ENCODE measurements at places on chromosomes 1 and 21. TPM values are rescaled to one million over a fixed set of nuclear protein-coding genes. Genes with fewer than 3 reads are reported as not detected.
A peak's percentile ranks its signal among the peaks of the same experiment; 100 is the strongest.

DNA sequence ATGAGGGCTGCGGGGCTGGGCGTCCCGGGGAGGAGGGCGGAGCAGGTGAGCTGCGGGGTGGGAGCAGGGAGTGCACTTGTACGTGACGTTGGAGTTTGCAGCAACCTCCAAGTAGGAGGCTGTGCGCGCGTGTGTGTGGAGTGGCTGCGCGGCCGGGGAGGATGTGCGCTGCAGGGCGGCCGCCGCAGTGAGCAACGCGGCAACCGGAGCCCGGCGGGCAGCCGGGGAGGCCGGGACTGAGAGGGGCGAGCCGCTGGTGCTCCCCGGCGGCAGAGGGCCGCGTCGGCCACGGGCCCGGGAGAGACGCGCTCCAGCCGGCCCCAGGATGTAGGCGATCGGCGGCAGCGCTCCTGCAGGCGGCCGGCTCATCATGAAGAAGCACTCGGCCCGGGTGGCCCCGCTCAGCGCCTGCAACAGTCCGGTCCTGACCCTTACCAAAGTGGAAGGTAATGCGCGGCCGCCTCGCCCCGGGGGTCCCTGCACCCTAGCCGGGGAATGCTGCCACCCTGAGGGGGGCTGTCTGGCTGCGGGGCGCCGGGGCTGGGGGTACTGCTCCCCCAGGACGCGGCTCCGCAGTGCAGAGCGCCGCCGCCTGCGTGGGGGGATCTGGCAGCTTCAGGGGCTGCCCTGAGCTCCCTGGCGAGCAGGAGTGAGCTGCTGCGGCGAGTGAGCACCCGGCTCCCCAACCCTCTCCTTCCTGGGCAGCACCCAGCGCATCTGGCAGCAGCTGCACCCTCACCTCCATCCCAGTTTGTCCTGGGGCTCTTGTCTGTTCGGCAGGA is 158.9 kb upstream of the COA6 start:
- peak; percentile 13 for DNase-seq

Gene NAXE
- 94.4 TPM for total RNA-seq

- DNase-seq, result peak; percentile 71
These were observed 2.5 kb downstream of the BACE2 start for GRCh38 chr21:41170442-41170841.

Gene UMODL1
- 0.16 TPM for total RNA-seq

DNA sequence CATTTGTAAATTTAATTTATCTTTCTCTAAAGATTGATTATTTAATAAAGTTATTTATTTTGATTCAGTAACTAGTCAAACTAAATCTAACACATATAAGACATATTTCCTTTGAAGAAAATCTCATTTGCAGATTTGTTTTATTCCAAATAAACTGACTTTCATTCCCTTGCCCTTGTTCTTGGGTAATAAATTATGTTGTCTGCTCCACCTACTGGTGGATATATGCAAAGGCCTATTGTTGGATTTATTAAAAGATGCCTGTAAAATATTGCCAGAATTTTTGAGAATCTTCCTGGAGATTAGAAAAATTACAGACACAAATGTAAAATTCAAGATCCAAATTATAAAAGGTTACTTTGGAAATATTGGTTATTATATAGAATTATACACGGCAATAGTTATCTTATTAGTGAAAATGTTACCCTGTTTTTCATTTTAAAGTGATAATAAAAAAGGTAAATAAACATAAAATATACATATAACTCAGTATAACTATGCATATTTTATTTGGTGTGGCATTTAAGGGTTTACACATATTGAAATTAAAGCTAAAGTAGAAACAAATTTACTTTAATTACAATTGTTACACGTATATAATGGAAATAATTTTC is 116.1 kb downstream of the SPATA17 start:
- no peak for DNase-seq

DNA sequence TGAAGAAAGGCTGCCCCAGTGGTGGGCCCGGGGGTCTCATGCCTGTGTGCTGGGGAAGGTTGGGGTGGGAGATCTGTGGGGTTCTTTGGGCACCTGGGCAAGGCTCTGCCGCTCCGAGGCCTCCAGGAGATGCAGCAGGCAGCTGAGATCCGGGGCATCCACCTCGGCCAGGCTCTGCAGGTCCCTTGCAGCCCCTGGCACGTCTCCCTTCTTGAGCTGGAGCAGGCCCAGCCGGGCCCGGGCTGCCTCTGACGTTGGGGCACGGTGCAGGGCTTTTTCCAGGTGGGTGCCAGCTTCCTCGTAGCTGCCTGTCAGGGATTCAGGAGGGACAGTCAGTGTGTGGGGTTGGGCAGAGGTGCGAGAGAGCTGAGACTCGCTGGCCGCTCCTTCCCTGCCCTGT is 11.4 kb upstream of the MMEL1 start:
- DNase-seq, result no peak

DNA sequence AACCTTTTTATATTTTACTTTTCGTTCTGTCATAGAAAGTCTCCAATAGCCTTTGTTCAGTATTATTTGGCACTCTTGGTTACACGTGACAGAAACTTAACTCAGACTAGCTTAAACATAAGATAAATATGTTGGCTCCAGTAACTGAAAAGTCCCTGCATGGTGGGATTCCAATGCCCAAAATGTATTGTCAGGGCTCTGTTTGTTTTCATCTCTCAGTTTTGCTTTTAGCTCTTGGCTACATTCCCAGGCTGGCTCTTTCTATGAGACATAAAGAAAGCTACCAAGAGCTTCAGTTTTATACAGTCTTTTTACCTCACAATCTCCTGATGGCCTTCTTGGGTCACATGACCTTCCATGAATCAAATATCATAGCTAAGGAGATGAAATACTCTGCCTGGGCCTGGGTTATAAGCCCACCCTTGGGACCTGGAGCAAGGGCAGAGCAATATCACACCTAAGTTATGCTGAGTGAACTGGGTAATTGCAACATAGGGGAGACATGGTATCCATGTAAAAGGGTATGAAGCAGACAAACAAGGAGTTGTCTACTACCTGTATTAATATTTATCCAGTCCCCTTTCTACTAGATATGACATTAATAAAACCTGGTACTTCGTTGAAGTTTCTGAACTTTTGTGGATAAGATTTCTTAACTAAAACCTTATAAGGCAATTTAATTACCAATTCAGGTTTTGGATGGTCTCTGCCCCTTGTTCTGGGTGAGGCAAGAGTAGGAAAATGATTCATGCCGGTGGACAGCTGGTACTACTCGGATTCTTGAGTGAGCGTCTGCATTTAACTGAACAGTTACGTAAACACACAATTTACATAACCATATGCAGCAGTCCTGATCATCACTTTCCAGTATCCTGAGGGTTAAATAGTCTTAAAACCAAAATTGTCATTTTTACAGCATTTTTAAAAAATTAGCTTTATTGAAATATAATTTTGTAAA is 442.3 kb downstream of the GPATCH2 start:
- DNase-seq, result no peak

Gene SPRR2G
- total RNA-seq, result not detected

DNA sequence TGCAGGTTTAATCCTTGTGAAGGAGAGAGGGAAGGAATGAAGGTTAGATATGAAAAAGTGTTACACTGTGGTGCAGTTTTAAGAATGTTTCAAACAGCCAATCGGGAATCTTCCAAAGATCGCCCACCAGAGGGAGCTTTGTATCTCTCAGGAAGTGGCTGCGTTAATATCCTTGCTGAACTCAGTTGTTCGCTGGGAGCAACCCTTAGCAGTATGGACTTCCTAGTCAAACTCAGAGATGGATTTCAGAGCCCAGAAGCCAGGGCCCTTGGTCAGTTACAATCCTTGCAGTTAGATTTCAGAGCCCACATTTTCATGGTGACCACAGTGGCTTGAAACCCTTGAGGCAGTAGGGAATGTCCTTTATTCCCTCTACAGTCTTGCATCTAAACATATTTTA is 136.2 kb downstream of the NTNG1 start:
- no peak for DNase-seq

DNA sequence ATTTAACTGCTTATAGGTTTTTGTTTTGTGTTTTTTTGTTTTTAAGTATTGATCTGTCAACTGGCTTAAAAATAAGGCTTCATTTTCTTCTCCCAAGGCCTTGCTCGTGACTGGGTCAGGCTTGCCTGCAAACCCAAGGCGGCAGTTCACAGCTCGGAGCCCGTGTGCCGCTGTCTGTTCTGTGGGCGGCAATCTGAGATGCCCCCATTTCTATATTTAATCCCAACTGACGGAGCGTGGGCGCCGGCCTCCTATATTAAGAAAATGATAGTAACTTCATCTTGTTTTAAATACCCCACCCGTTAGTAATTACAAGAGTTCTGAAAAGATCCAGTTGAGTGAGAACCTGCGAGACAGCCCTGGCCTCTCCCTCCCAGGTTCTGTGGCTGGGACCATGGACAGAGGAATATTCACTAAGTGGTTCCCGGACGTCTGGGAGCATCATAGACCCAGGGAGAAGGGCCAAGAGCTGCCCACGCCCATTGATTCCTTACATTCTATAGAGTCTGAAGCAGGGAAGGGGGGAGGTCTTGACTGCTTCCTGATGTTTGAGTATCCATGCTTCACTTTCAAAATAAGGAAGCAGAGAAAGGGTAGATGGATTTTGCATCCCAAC is 42.6 kb upstream of the GPR153 start:
- no peak for DNase-seq

DNA sequence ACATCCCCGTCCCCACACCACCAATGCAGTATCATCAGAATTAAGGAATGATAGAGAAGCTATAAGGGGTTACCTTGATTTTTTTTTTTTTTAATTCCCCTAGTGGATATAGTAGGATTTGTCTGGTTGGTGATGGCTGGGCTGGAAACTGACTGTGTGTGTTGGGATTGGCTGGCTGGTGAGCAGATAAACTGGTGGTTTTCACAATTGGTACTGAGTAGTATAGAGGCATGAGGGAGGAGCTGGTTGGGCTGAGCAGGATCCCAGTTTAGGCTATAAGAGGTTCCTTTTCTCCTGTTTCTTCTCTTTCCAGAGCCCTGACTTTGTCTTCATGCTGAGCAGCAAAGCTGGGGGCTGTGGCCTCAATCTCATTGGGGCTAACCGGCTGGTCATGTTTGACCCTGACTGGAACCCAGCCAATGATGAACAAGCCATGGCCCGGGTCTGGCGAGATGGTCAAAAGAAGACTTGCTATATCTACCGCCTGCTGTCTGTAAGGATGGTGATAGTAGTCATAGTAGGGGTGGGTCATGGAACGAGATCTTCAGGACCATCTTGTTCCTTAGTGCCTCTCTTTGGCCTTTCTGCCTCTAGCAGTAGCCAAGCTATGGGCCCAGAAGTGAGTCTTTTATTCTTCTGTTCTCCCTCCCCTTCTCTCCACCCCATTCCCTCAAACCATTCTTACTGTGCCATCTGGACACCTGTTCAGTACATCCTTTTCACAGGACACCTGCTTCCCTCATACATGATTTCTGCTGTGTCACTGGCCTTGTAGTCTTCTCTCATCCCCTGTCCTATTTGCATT is 26.9 kb downstream of the RAD54L start:
- DNase-seq, result no peak

Gene TEKT2
- total RNA-seq, result not detected

- no peak for DNase-seq
These were observed 140.7 kb upstream of the SPAG17 start for GRCh38 chr1:118325550-118326225.

DNA sequence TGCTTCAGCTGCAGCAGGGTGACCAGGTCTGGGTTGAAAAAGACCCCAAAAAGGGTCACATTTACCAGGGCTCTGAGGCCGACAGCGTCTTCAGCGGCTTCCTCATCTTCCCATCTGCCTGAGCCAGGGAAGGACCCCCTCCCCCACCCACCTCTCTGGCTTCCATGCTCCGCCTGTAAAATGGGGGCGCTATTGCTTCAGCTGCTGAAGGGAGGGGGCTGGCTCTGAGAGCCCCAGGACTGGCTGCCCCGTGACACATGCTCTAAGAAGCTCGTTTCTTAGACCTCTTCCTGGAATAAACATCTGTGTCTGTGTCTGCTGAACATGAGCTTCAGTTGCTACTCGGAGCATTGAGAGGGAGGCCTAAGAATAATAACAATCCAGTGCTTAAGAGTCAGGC is 2.9 kb downstream of the C1QA start:
- no peak for DNase-seq

DNA sequence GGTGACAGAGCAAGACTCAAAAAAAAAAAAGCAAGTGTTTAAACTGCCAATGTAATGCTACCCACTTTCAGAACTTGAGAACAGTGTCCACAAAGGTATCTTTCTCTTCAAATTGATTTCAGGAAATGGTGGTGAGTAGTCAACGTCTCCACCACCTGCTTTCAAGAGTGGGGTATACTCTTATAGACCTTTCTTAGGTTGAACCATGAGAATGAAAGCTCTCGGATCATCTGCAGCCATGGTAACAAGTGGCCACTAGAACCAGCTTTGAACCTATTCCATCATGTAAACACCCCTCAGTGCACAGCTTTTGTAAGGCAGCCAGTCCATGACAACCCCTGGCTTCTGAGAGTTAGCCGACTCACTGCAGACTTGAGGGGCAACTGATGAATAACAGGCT is 107.4 kb downstream of the NTPCR start:
- DNase-seq, result no peak

Data from mucosa of descending colon (tissue), 3 donors.